ENCODE measurements at places on chromosomes 2 and 18. TPM values are rescaled to one million over a fixed set of nuclear protein-coding genes. Genes with fewer than 3 reads are reported as not detected.
A peak's percentile ranks its signal among the peaks of the same experiment; 100 is the strongest.

DNA sequence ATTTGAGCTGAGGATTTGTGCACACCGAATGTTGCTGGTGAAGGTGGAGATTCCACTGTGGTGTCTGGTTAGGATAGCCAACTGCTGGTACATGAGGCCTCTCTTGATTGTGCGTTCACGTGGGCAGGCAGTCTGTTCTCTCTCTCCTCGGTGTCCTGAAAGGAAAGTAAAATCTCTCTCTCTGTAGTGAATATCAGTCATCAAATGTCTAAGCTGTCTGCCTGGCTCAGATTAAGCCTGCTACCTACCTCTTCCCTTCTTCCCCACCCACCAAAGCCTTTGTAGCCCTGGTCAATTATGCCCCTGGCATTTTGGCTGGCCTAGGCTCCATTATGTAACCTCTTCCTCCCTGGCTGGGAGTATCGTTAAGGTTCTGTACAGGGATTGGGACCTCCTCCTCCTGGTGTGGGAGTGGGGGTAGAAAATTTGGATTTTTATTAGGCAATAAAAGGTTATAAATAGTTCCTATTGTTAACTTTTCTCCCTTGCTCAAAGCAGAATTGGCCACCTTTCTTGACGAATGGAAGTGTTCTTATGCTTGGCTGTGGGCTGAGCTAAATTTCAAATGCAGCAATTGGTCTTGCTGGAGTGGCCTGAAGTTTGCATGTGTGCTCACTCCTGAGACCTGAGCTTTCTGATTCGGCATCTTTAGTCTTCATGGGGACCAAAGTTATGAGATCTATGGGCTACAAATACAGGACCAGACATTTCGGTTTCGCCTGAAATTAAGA lies 148.8 kb downstream of the WDSUB1 start:
- DNase-seq = no peak
- no peak overlapping the region for H3K4me3 ChIP-seq
- peaks cover 49% of the 10 kb centered on the region for H3K4me1 ChIP-seq
- no peaks in the 10 kb centered on the region for H3K27me3 ChIP-seq
- peak overlapping the region; percentile 72 for H3K27ac ChIP-seq

- DNase-seq = no peak
- no peaks in the 10 kb centered on the region for H3K4me1 ChIP-seq
- no peak overlapping the region for H3K27ac ChIP-seq
- no peaks in the 10 kb centered on the region for H3K27me3 ChIP-seq
- no peaks in the 10 kb centered on the region for H3K36me3 ChIP-seq
Measured at GRCh38 chr2:143429932-143430679, 300.9 kb downstream of the ARHGAP15 start.

Gene LOXL3
- total RNA-seq = 7.1 TPM

GRCh38 chr2:222743251-222743812 lies 71.9 kb downstream of the MOGAT1 start:
- DNase-seq = no peak
- no peak overlapping the region for H3K27ac ChIP-seq
- no peaks in the 10 kb centered on the region for H3K4me1 ChIP-seq
- no peak overlapping the region for H3K4me3 ChIP-seq

Gene COL4A3
- total RNA-seq = 10.8 TPM

DNA sequence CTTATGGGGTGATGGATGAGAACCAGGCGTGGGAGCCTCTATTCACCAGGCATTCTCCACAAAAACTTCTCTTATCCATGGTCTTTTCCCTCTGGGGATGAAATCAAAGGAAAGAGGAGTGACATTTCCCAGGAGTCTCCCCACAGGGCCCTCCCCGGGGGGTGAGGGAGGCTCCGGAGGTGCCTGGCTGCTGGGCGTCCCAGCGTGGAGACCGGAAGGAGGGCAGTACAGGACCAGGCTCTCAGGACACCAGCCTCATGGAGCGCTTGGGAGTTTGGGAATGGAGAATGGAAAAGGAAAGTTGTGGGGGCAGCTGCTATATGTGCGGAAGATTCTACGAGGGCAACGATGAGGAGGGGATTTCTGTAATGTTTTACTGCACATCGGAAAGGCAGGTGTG lies 22.1 kb downstream of the CIB4 start:
- no peak for DNase-seq
- no peak overlapping the region for H3K4me3 ChIP-seq
- no peak overlapping the region for H3K27ac ChIP-seq
- no peaks in the 10 kb centered on the region for H3K27me3 ChIP-seq
- H3K36me3 ChIP-seq = no peaks in the 10 kb centered on the region

Gene TDRD15
- total RNA-seq = not detected

- no peaks in the 10 kb centered on the region for H3K36me3 ChIP-seq
- no peak overlapping the region for H3K4me3 ChIP-seq
- no peaks in the 10 kb centered on the region for H3K4me1 ChIP-seq
- H3K27me3 ChIP-seq = no peaks in the 10 kb centered on the region
- no peak overlapping the region for H3K27ac ChIP-seq
- no peak for DNase-seq
Measured at GRCh38 chr2:150389447-150389846, 98.0 kb downstream of the RND3 start.

Gene CPO
- total RNA-seq = 0.63 TPM

DNA sequence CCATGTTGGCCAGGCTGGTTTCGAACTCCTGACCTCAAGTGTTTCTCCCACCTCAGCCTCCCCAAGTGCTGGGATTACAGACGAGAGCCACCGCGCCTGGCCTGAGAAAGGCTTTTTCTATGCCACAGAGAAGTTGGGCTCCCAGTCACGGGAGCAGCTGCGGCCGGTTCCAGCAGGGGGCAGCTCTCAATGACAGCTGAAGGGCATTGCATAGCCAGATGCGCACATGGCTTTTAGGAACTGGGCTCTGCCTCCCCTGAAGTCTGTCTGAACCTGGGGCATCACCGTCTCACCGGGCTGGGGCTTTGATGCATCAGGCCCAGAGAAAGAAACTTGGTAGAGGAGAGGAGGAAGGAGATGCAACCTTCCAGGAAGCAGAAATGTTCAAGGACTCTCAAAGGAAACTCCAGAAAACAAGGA lies 84.2 kb upstream of the LAPTM4A start:
- DNase-seq = no peak
- H3K4me3 ChIP-seq = no peak overlapping the region
- no peaks in the 10 kb centered on the region for H3K36me3 ChIP-seq
- H3K27me3 ChIP-seq = no peaks in the 10 kb centered on the region
- H3K4me1 ChIP-seq = no peaks in the 10 kb centered on the region
- no peak overlapping the region for H3K27ac ChIP-seq

GRCh38 chr2:226023383-226023782 lies 623.9 kb downstream of the NYAP2 start:
- no peak for DNase-seq
- no peaks in the 10 kb centered on the region for H3K4me1 ChIP-seq

DNA sequence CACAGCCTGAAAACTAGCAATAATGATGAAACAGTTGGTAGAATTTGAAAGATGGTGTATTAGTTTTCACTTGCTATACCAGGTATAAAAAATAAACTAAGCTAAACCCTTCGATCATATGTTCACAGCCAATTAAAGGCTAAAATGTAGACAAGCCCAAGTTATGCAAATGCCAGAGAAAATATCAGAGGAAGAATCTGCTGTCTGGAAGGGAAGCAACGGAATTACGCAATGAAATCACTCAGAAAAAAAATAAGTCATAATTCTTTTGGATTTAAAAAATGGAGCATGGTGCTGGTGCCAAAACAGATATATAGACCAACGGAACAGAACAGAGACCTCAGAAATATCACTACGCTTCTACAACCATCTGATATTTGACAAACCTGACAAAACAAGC lies 108.3 kb downstream of the ARL4C start:
- H3K27me3 ChIP-seq = no peaks in the 10 kb centered on the region
- no peak overlapping the region for H3K4me3 ChIP-seq
- no peaks in the 10 kb centered on the region for H3K36me3 ChIP-seq
- no peak for DNase-seq
- no peak overlapping the region for H3K27ac ChIP-seq
- H3K4me1 ChIP-seq = no peaks in the 10 kb centered on the region

GRCh38 chr2:11367170-11367730 lies 22.8 kb upstream of the ROCK2 start:
- H3K27me3 ChIP-seq = no peaks in the 10 kb centered on the region
- H3K4me3 ChIP-seq = no peak overlapping the region
- H3K36me3 ChIP-seq = no peaks in the 10 kb centered on the region
- peak overlapping the region; percentile 75 for H3K27ac ChIP-seq
- H3K4me1 ChIP-seq = peaks cover 26% of the 10 kb centered on the region

GRCh38 chr2:227793148-227793712 lies 20.4 kb upstream of the CCL20 start:
- H3K36me3 ChIP-seq = no peaks in the 10 kb centered on the region
- no peaks in the 10 kb centered on the region for H3K27me3 ChIP-seq
- no peak overlapping the region for H3K27ac ChIP-seq

DNA sequence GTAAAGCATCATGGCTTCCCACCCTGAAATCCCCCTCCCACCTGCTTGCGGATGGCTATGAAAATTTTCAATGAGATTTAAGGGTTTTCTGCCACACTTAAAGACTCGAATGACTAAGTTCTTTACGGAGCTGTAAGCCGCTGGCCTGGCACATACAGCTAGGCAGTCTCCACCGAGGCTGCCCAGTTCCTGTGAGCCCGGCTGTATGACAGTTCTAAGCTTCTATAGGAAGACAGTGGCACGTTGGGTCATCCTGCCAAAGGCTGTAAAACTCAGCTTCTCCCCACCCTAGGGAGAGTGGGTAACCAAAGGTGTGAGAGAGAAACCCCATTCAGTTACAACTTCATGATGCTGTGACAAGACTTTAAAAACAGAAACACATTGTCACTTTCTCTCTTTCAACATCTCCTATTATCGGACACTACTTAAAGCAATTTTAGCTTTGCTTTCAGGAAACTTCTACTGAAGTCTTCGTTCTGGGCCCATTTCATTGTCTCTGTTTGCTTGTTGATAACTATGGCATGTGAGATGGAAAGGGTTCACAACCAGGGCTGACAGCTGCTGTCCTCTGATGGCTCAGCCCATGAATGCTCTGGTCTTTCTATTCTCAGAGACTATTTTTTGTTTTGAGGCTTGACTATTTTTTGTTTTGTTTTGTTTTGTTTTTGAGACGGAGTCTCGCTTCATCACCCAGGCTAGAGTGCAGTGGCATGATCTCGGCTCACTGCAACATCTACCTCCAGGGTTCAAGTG lies 7.1 kb downstream of the CASP8 start:
- peaks cover 3% of the 10 kb centered on the region for H3K36me3 ChIP-seq
- DNase-seq = peak; percentile 21
- no peak overlapping the region for H3K4me3 ChIP-seq
- H3K27me3 ChIP-seq = no peaks in the 10 kb centered on the region

GRCh38 chr2:127633556-127634065 lies 12.3 kb upstream of the GPR17 start:
- peak overlapping the region; percentile 45 for H3K27ac ChIP-seq
- H3K36me3 ChIP-seq = peaks cover 24% of the 10 kb centered on the region
- H3K4me1 ChIP-seq = peaks cover 86% of the 10 kb centered on the region
- no peaks in the 10 kb centered on the region for H3K27me3 ChIP-seq

All from esophagus muscularis mucosa (tissue), 4 donors.